Stimulated activated CD4-positive, alpha-beta T cell treated with anti-CD3 and anti-CD28 coated beads, Interleukin-15, amount 100 ng/mL, for 48 hours (primary cell): ENCODE measurements at places on chromosomes 5 and 9.

GRCh38 chr5:147835386-147835798, 3.9 kb upstream of the SPINK1 start:
- no peak for DNase-seq

GRCh38 chr5:122175852-122176251, 46.5 kb downstream of the ZNF474 start:
- no peak for DNase-seq

DNA sequence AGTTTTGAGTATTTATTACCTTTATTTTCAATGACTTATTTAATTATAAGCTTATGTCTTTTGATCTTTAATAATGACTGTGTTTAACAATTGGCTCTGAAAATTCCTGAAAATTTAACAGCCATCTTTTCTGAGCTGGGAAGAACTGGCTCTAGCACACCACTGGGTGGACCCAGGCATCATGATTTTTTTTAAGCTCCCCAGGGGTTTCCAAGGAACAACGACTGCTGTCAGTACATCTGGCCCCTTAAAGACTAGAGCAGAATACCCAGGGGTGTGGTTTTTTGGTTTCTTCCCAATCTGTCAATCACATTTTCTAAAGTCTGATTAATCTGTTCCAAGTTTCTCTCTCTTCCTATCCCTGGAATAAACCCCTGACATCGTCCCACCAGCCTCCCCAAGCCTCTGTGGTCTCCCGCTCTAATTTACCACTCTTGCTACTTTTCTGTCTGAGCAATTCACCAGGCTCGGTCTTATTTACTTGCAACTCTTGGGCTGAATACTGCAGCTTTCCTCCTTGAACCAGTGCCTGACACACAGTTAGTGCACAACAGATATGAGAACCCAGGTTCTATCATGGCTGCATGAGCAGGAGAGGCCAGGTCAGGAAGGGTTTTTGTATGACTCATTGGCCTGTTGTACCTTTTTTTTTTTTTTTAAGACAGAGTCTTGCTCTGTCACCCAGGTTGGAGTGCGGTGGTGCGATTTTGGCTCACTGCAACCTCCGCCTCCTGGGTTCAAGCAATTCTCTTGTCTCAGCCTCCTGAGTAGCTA, 321.9 kb downstream of the ZSWIM6 start:
- DNase-seq = no peak

- no peak for DNase-seq
Observed at GRCh38 chr5:135203593-135204036, 169.6 kb upstream of the PITX1 start.

- no peak for DNase-seq
Observed at GRCh38 chr5:17918373-17919104, 284.3 kb downstream of the TAF11L14 start.
